ENCODE measurements at places on chromosomes 3 and 15.

DNA sequence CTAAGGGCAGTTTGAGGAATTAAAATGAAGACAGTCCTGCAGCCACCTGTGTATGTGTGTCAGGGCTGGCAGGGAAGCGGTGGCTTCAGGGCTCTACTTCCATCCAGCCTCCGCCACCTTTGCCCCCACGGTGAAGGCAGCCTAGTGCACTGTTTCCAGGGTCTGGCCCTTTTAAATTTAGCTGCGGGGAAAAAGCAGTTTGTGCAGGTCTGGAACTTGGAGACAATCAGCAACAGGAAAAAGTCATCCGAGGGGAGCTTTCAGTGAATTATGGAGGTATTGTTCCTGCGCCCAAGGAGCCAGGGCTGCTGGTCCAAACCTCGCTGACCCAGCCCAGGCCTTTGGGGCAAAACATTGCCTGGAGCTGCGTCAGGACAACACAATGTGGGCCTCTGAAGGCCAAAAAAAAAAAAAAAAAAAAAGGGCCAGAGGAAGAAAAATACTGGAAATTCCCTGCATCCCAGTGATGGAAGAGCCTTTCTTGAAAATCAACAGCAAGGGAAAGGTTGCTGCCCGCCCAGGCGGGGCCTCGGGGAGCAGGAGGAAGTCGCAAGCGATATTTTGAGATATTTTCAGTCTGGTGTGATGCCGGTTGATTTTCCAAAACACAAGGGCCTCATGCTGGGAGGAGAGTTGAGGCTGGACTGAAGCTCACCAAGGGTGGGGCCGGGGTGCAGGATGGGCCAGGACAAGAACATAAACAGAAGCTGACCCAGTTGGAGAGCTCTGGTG is 25.5 kb upstream of the FGD5 start:
- DNase-seq, result no peak

GRCh38 chr3:126848991-126849390 is 133.9 kb upstream of the PLXNA1 start:
- DNase-seq, result no peak

- no peak for DNase-seq
Observed at GRCh38 chr15:73156431-73157191, 104.3 kb downstream of the NEO1 start.

GRCh38 chr3:10366651-10367101 is 45.8 kb upstream of the SEC13 start:
- DNase-seq, result no peak

DNA sequence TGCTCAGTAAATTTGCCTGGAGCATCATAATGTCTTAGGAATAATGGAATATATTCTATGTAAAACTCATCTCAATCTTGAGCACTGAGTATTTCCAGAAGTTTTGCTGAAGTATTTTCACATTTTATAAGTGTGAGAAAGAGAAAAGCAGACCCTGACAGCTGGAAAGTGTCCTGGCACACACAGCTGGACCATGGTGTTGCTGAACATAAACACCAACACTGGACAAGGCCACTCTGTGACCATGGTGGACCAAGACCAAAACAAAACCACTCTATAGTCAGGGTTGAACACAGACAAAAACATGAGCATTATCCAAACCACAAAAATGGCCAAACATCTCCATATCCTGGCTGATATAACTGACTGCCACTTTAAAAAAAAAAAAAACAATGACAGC is 15.1 kb upstream of the SGO1 start:
- DNase-seq, result no peak

DNA sequence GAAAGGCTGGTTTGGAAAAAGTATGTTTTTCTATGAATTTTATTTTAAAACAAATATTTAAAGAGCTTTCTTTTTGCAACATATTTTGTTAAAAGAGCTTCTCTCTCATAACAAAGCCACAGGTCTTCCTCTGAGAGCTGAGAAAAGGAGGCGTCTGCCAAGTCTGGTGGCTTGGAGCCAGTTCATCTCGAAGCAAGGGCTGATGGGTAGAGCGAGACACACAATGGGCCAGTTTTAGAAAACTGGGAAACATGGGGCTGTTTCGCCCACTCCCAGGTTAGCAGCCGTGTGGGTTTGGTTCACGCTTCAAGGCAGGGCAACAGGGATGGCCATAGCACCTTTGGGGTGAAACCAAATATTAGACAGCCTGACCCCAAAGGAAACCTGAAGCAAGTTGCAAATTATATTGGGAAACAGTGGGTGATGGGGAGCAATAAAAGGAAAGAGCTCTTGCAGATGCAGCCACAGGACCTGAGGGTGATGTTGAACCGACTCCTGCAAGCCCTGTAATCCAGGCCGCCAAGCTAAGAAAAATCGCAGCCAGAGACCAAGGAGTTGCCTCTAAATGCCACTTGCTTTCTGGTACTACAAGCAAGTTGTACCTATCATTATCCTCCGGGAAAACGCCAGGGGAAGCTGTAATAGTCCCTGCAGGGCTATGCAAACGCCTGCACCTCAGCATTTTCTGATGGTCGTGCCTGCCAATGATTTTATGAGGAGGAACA is 88.4 kb upstream of the GALNT15 start:
- DNase-seq, result no peak

GRCh38 chr3:191696348-191696747 is 235.4 kb downstream of the PYDC2 start:
- no peak for DNase-seq

DNA sequence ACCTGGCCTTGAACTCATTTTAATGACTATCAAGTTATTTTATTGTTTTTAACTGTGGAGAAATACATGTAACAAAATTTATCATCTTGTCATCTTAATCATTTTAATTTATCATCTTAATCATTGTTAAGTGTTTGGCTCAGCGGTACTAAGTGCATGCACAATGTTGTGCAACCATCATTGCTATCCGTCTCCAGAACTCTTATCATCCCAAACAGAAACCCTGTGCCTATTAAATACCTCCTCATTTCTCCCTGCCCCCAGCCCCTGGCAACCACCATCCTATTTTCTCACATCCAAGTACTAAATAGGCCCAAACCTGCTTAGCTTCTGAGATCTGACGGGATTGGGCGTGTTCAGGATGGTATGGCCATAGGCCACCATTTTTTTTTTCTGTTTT is 51.5 kb upstream of the UBP1 start:
- no peak for DNase-seq

DNA sequence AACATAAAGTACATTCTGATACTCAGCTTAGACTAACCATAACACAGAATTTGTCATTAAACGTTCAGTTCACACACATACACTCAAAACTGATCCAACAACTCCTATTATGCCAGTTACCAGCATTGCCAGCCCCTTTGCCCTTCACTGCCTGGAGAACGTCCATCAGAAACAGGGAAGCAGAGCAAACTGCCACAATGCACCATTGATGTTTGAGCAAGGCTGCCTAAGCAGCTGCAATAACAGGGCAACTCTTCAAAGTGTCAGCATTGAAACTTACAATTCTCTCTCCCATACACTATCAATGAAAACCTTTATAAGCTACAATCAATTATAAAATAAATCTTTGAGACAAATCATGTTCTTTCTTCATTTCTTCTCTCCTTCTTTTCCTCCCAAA is 85.1 kb downstream of the ZBTB20 start:
- DNase-seq, result no peak

DNA sequence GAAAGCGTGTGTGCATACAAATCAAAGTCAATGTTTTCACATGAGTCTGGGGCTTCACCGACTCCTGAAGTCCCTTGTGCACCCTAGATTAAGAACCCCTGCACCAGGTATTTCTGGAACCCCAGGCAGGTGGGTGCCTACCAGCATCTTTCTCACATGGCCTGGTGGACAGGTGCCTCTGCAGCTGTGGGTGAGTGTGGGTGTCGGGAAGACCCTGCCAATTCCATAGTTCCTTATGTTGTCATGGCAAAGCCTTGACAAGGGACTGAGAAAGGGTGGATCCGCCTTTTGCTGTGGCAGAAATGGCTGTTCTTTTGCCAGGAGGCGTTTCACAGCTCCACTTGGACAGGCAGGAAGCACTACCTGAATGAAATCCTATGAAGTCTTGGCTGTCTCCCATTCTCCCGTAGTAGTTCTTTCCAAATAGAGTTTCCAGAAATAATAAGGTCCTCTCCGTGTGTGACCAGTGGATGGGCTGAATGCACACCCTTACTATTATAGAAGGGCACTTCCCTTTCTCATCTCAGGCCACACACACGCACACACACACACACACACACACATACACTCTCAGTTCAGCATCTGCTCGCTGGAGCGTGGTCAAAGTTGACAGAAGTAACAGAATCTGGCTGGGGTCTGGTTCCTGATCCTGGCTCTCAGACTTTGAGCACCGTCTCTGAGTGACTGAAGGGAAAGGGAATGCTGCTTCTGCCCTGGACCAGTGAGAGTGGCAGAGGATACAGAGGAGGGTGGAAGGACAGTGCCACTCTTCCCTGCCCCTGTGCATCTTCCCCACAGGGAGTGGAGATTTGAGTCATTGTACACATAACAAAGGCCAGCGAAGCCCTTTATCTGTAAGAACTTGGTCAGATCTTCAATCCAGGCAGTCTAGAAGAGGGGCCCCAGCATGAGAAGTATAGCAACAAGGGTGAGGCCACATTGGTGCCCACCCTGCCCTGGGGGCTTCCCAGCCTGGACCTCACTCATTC is 38.7 kb downstream of the PDIA5 start:
- no peak for DNase-seq

GRCh38 chr15:70770863-70771262 is 7.5 kb upstream of the UACA start:
- no peak for DNase-seq

DNA sequence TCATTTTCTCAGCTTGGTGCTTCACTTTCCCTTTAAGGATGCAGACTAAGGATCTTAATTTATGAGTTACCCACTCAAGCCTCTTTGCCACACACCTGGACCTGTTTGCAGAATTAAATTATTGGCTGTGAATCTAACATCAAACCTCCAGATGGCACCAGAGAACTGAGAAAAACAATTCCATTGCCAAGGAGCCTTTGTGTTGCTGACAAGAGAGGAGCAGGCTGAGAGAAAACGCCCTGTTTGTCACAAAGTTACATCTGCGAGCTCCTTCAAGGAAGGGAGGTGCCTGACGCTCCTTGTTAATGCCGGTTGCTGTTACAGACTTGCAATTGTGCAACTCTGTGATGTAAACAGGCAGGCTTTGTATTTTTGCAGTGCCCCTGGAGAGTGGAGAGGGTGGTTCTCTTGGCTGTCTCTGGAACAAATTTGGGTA is 36.3 kb upstream of the TMC3 start:
- peak; percentile 55 for DNase-seq

- DNase-seq, result no peak
Observed at GRCh38 chr15:33378866-33379480, 68.2 kb downstream of the RYR3 start.

DNA sequence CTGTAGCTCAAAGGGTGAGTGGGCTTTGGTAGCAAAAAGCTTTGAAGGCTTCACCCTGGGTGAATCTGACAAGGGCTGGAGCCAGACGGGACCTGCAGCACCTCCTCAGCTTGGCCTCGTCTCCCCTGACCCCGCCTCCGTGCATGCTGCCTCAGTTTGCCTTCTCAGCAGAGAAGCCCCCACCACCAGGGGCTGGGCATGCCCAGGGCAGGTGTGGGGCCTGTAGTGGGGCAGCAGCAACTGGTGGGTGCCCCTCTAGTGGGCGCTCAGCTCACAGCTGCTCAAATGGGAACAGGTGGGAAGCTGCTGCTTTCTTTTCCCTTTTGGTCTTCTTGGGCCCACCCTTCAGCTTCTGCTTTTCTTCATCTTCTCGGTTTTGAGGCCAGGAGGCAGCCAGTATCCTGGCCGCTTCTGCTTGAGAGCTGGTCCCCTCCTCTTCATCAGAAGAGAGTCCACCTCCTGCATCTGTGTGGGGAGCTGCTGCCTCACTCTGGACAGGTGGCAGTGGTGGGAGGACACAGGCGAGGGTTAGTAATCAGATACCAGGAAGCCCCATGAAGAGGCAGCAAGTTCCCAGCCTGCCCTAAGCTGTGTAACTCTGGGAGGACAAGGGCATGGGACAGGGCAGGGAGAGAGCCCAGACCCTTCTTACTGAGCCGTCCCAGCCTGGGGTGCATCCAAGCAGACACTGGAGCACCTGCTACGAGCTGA is 21.0 kb downstream of the TMEM43 start:
- DNase-seq, result no peak

- no peak for DNase-seq
Observed at GRCh38 chr3:81521855-81522254, 239.6 kb downstream of the GBE1 start.
